ENCODE measurements at places on chromosomes 13 and 19. TPM values are rescaled to one million over a fixed set of nuclear protein-coding genes. Genes with fewer than 3 reads are reported as not detected.

FAM216B gene
- 0.05 TPM for total RNA-seq

FARSA gene
- 46.7 TPM for total RNA-seq

FGF14 gene
- 0.14 TPM for total RNA-seq

CLEC11A gene
- total RNA-seq = 10.7 TPM

CGB8 gene
- 0.14 TPM for total RNA-seq

RDH8 gene
- not detected for total RNA-seq

PPP2R1A gene
- total RNA-seq = 92.4 TPM

PNMA8A gene
- 45.4 TPM for total RNA-seq

IZUMO4 gene
- total RNA-seq = 5.1 TPM

ZNF8 gene
- total RNA-seq = 4.1 TPM

SLITRK6 gene
- total RNA-seq = 1.2 TPM

PPFIA3 gene
- 7.0 TPM for total RNA-seq

FAM83E gene
- 0.33 TPM for total RNA-seq

CLIP3 gene
- 3.6 TPM for total RNA-seq

POMP gene
- total RNA-seq = 109 TPM

CBY2 gene
- 0.05 TPM for total RNA-seq

ZNF229 gene
- total RNA-seq = 4.7 TPM

NLRP7 gene
- total RNA-seq = 0.19 TPM

SOX1 gene
- total RNA-seq = not detected

ZNF865 gene
- 0.85 TPM for total RNA-seq

PSG6 gene
- not detected for total RNA-seq
